ENCODE measurements at places on chromosomes 3 and 15. TPM values are rescaled to one million over a fixed set of nuclear protein-coding genes. Genes with fewer than 3 reads are reported as not detected.

DNA sequence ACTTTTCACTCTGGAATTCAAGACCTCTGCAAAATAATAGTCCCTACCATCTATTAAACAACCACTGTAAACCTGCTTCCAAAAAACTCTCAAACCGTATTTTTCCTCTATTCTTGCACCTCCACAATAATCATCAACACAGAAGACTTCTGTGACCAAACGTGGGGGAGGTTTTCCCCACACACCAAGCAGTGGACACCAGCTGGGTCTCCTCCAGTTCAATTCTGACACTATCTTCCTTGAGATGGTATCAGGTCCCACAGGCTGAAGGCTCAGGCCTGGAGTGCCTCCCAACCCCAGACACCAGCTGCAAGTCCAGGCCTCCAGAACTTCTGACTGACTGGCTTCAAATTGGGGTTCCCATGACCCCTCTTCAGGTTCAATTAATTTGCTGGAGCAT is 89.6 kb upstream of the RAP2B start:
- H3K4me3 ChIP-seq = no peak overlapping the region
- no peak for DNase-seq
- no peaks in the 10 kb centered on the region for H3K4me1 ChIP-seq
- no peak overlapping the region for H3K27ac ChIP-seq
- no peaks in the 10 kb centered on the region for H3K27me3 ChIP-seq

The GHRL gene
- 1.7 TPM for total RNA-seq

The RASL12 gene
- total RNA-seq = 11.2 TPM

DNA sequence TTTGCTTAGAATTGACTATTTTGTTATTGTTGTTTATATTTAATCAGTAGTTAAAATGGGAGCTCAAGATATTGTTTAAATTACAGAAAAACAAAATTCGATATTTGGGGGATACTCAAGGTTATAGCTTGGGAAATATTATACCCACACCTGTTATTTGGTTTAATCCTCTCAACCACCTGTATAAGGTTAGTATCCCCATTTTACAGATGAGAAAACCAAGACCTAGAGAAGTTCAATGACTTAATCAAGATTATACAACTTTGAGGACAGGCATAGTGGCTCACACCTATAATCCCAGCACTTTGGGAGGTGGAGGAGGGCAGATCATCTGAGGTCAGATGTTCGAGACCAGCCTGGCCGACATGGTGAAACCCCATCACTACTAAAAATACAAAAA is 39.8 kb upstream of the CA12 start:
- no peak overlapping the region for H3K27ac ChIP-seq
- no peak for DNase-seq
- no peaks in the 10 kb centered on the region for H3K27me3 ChIP-seq
- H3K36me3 ChIP-seq = no peaks in the 10 kb centered on the region

The SLCO2A1 gene
- 3.5 TPM for total RNA-seq

DNA sequence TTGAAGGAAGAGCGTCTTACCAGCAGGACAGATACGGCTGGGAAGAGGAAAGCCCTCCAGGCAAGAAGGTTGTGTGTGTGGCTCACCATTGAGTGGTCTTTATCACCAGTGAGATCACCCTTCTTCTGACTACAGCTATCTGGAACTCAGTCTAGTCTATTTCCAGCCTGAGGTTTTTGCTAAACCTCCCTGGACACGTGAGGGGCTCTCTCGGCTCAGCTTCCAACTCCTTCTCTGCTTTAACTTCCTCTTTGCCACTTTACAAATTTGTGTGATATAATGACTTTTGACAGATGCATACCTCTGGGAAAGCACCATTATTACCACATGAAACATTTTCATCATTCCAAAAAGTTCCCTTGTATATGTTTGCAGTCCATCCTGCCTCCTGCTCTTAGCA is 15.3 kb upstream of the ROPN1 start:
- no peaks in the 10 kb centered on the region for H3K36me3 ChIP-seq
- no peaks in the 10 kb centered on the region for H3K4me1 ChIP-seq
- H3K27ac ChIP-seq = no peak overlapping the region

GRCh38 chr3:84567796-84568195 is 391.0 kb upstream of the CADM2 start:
- H3K27me3 ChIP-seq = no peaks in the 10 kb centered on the region
- no peak for DNase-seq
- H3K4me1 ChIP-seq = no peaks in the 10 kb centered on the region
- no peaks in the 10 kb centered on the region for H3K36me3 ChIP-seq

- no peak for DNase-seq
- H3K36me3 ChIP-seq = no peaks in the 10 kb centered on the region
- no peak overlapping the region for H3K27ac ChIP-seq
- H3K4me3 ChIP-seq = no peak overlapping the region
- peaks cover 6% of the 10 kb centered on the region for H3K4me1 ChIP-seq
Observed at GRCh38 chr3:125000661-125001060, 55.1 kb downstream of the HEG1 start.

DNA sequence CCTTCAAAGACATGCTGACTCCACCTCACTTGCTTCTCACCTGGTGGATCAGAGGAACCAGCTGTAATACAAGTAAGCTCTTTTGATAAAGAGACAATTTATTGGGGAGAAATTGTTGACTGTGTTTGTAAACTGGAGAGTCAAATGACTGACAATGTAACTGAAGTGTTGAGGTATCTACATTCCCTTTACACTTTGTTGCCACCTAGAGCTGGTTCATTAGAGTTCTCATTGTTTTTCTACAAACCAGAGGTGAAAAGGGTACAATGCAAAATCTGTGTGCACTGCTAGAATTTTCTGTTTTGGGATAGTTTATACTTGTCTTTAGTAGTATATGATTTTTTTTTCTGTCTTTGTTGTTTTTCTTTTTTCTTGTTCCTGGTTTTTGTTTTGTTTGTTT is 8.7 kb upstream of the LRRC58 start:
- no peak overlapping the region for H3K27ac ChIP-seq
- no peak overlapping the region for H3K4me3 ChIP-seq
- H3K27me3 ChIP-seq = no peaks in the 10 kb centered on the region
- H3K4me1 ChIP-seq = no peaks in the 10 kb centered on the region

GRCh38 chr15:41073028-41073427 is 43.1 kb downstream of the INO80 start:
- no peaks in the 10 kb centered on the region for H3K4me1 ChIP-seq
- H3K27me3 ChIP-seq = no peaks in the 10 kb centered on the region
- no peaks in the 10 kb centered on the region for H3K36me3 ChIP-seq
- DNase-seq = no peak
- no peak overlapping the region for H3K4me3 ChIP-seq
- H3K27ac ChIP-seq = no peak overlapping the region

- no peaks in the 10 kb centered on the region for H3K4me1 ChIP-seq
- H3K4me3 ChIP-seq = no peak overlapping the region
- DNase-seq = no peak
- no peak overlapping the region for H3K27ac ChIP-seq
- H3K36me3 ChIP-seq = no peaks in the 10 kb centered on the region
Observed at GRCh38 chr3:135766115-135766514, 199.4 kb upstream of the PPP2R3A start.

GRCh38 chr3:123664753-123665152 is 79.9 kb upstream of the HACD2 start:
- H3K4me1 ChIP-seq = peaks cover 10% of the 10 kb centered on the region
- no peaks in the 10 kb centered on the region for H3K36me3 ChIP-seq
- H3K27me3 ChIP-seq = no peaks in the 10 kb centered on the region
- H3K27ac ChIP-seq = no peak overlapping the region
- no peak overlapping the region for H3K4me3 ChIP-seq

- H3K4me3 ChIP-seq = no peak overlapping the region
- no peak overlapping the region for H3K27ac ChIP-seq
- no peaks in the 10 kb centered on the region for H3K27me3 ChIP-seq
- no peak for DNase-seq
Observed at GRCh38 chr3:125651244-125651643, 55.9 kb upstream of the OSBPL11 start.

The EOMES gene
- total RNA-seq = not detected
